ENCODE measurements at places on chromosomes 13 and 19.
A peak's percentile ranks its signal among the peaks of the same experiment; 100 is the strongest.

- DNase-seq = no peak
Observed at GRCh38 chr19:47495478-47496372, 11.7 kb upstream of the KPTN start.

GRCh38 chr19:1008268-1009040 lies 8.2 kb downstream of the GRIN3B start:
- no peak for DNase-seq

DNA sequence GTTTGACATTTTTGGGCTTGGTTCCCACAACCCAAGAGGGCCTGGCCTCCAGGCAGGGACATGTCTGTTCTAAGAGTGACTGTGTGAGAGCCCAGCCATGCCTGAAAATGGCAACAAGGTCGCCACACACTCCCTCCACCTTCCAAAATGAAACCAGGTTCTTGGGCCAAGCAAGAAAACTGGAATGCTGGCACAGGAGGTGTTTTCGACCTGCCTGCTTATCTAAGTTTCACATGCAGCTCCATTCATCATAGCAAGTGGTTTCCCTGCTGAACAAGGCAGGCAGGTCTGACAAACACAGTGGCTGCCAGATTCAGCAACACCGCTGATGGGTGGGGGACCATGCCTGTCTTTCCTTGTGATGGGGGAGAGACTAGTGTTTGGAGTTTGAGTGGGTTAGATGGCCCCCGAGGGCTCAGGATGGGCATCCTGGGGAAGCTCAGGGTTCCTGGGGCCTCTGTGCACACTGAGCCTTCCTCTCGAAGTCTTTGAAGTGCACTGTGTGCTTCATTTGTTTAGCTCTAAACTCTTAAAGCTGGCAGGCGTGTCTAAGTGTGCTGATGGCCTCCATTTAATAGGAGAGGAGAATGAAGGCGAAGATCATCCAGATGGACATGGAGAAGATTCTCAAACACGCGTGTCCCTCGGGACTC lies 17.9 kb upstream of the GAS6 start:
- DNase-seq = peak; percentile 56

DNA sequence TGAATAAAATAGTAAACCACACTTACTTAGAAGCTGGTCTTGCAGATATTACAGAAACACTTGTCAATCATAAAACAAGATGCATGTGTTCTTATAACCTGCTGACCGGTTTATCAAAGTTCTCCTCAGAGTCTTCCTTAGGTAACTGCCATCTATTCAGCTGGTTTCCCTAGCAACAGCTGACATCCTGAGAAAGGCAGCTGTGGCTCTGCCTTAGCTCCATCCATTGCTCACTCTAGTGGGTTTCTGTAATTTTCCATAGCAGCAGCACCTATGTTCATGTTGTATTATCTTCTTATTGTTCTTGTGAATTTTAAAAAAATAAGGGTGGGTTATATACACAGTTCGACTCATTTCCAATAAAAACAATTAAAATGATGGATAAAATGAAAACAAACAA lies 87.8 kb downstream of the RAP2A start:
- DNase-seq = no peak

- DNase-seq = no peak
Observed at GRCh38 chr13:33153421-33154404, 131.8 kb downstream of the STARD13 start.

DNA sequence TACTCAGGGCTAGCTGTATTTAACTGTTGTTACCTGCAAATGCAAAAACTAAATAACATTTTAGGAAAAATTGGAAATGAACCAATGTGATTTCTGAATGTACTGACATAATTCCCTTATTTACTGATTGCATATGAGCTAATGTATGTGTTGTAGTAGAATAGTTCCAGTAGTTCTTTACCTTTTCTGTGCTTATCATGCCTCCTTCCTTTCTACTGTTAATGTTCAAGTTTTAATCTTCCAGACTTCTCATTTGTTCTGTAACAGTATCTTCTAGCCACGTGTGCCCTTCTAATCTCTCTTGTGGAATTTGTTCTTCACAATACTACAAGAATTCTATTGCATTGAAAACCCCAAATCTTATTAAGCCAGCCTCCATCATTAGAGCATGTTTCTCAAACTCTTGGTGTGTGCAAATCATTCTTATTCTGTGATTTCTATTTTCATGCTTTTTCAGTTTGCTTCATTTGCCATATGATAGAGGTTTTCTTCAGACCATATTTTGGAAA lies 17.7 kb downstream of the LSM14A start:
- DNase-seq = no peak

- DNase-seq = peak; percentile 95
Observed at GRCh38 chr13:48210178-48210577, 22.8 kb upstream of the ITM2B start.

GRCh38 chr13:99374169-99374991 lies 67.2 kb upstream of the GPR183 start:
- DNase-seq = no peak

DNA sequence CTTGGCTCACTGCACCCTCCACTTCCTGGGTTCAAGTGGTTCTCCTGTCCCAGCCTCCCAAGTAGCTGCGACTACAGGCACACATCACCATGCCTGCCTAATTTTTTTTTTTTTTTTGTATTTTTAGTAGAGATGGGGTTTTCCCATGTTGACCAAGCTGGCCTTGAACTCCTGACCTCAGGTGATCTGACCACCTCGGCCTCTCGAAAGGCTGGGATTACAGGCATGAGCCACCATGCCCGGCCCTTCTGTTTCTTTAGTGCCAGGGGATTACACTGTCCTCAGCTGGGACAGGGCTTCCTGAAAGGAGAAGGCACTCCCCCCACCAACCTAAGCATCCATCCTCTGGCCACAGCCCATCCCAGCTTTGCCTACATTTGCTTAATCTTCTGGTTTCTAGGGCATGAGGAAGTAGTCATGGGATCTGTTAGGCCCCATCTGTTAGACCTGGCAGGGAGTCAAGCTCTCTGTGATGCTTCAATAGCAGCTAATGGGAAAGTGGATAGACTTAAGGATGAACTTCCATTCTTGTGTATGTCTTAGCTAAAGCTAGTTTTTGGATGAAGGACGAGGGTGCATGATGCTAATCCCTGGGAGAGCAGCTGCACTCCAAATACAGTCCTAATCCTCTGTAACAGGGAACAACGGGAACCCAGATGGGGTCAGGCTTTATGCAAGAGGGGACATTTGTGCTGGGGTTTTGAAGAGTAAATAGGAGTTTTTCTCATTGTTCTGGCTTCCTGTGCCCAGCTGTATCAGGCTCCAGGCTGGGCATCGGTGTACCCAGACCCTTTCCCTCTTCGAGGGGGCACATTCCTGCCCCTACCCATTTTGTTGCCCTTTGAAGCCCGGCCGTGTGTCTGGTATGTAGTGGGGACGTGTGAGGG lies 2.6 kb downstream of the VAV1 start:
- DNase-seq = no peak

DNA sequence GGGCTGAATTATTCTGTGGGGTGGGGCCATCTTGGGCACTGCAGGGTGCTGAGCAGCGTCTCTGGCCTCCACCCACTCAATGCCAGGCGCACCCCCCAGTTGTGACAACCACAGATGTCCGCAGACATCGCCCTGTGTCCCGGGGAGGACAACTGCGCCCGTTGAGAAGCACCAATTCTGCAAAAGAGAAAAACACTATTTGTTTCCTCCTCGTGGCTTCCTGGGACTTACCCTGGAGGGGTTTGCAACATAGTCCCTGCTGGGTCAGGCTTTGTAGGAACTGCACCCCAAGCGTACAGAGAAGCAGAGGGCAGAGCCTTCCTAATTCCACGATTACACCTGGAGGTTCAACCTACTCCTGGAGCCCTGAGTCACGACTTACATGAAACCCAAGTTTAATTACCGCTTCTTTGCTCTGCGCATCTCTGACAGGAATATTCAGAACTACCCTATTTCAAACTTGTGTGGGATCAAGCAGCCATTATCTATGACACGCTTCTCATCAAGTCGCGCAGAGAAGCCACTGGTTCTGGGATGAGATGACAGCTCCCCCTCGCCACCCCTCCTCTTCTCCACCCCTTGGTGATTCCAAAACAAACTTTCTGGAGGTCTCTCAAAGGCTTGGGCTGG lies 11.1 kb upstream of the SLC39A3 start:
- no peak for DNase-seq

DNA sequence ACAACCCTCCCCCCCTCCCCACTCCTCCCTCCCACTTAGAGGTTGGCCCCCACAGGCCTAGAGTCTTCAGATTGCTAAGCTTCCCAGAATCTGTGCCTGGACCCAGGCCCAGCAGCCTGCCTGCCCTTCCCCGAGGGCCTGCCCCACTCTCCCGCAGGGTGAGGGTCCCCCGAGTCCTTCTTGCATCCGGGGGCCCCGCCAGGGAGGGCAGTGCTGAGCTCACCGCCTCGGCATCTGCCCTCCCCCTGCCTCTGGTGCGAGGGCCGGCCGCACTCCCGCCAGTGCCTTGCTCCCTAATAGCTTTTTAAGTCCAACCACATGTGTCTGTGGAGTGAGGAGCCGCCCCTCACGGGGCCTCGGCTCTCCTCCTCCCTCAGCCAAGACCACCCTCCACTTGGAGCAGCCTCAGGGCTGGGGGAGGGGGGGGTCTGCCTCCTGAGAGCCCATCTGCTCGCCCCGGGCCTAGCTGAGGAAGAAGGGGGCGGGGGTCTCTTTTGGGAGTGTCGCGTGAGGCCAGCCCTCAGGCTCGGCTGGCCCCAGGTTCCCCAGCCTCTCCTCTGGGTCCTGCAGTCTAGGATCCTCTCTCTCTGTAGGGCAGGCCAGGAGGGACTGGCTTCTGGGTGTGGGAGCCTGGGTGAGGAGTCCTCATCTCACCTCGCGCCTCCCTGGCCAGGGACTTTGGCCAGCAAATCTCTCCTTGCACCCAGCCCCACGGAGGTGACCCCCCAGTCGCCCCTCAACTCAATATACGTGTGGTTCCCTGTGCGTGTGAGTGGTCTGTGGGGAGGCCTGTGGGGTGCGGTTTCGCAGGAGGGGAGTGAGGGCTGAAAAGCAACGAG lies 47.2 kb downstream of the LYL1 start:
- peak; percentile 51 for DNase-seq

DNA sequence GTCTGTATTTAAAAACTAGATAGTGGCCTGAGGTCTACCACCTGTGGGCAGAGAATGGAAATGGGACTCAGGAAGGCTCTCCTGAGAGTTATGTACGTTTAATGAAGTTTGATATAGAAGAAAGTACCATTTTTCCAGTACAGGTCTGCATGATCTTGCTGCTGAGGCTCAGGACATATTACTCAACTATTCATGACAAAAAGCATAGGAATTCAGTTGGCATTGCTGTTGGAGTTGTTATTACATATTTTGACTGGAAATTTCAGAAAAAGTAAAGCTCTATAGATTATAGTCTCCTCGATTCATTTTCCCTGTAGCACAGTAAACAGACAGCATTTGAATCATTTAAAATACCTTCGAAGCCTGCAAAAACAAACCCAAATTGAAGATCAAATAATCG lies 469.8 kb downstream of the DCT start:
- peak; percentile 4 for DNase-seq

GRCh38 chr19:56270676-56271075 lies 1.9 kb upstream of the EDDM13 start:
- DNase-seq = no peak

GRCh38 chr19:42324655-42325307 lies 654 bp upstream of the MEGF8 start:
- no peak for DNase-seq

- no peak for DNase-seq
Observed at GRCh38 chr13:51222686-51223559, 725 bp downstream of the FAM124A start.

DNA sequence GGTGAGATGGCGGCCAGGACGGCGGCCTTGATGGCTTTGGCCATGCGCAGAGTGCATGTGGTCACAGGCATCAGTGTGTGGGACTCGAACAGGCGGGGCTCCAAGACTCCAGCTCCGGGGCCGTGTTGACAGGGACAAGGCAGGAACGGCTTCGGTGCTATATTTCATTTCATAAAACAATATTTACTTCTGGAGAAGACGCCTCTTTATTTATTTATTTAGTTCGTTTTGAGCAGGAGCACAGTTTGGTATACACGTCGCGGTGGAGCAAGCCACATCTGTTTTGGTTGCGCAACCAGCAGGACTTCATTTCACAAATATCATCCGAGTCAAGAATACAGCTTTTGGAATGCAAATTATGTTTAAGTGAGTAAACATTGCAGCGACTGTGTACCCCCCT lies 166.7 kb upstream of the TSHZ3 start:
- no peak for DNase-seq

DNA sequence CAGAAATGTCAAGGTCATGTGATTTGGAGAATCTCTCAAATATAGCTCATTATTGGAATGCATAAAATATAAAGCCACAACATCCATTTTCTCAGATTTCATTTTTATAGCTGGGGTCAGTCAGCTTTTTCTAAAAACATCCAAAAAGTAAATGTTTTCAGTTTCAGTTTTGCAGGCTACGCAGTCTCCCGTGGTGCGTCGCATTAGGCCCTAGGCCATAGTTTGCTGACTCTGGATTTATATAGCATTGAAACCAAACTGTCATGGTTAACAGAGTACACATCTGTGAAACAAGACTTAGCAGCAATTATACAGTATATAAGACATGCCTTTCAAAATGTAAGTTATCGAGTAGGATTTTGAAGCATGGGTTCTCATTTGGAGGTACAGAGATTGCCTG lies 140.0 kb downstream of the IRS2 start:
- no peak for DNase-seq

DNA sequence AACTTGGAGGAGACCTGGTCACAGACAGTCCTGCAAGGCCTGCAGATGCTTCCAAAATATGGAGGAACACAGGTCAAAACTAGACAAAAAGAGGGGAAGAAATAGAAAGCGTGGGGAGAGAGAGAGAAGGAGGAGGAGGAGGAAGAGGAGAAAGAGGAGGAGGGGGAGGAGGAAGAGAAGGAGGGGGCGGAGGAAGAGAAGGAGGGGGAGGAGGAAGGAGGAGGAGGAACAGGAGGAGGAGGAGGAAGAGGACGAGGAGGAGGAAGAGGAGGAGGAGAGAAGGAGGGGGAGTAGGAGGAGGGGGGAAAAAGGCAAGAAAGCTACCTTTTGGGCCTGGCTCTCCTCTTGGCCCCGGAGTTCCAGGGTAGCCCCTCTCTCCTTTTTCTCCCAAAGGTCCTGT lies 105.8 kb downstream of the COL4A1 start:
- DNase-seq = no peak

DNA sequence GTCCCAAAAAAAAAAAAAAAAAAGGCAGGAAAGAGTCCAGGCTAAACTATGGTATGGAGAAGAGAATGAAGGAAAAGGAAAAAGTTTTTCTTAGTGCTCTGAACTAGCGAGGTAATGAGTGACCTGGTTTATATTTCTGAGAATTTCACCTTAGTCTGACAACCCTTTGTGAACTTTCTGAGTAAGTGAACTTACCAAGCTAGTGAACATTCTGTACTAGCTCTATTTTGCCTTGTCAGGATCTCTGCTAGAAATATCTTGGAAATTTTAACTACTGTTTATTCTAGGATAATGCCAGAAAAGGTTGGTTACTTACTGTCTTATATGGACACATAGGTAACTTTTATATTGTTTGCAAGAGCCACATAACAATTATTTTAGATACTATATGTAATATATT lies 4.4 kb downstream of the TRIM13 start:
- DNase-seq = no peak

GRCh38 chr19:405121-405965 lies 3.6 kb downstream of the C2CD4C start:
- DNase-seq = no peak
